Osteoblast (primary cell): ENCODE measurements at places on chromosomes 11 and 22.

GRCh38 chr11:57896361-57897145 is 127.1 kb upstream of the OR9Q1 start:
- no peak for DNase-seq

GRCh38 chr11:75236062-75236461 is 4.5 kb upstream of the TPBGL start:
- peak; percentile 82 for DNase-seq

DNA sequence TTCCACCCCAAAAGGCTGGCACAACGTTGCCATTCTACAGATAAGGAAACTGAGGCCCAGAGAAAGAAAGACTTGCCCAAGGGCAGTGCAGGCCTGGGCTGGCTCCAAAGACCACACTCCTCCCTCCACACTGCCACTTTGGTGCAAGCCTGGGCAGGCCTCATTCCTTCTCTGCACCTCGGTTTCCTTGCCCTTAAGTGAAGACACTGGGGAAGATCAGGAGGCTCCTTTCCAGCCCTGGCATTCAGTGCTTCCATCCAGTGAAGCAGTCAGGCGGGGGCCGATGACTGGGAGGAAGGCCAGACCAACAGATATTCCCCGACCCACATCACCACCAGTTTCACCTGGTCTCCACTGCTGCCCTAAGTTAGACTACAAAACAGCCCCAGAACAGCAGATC is 18.3 kb upstream of the TCF20 start:
- DNase-seq: peak; percentile 27

DNA sequence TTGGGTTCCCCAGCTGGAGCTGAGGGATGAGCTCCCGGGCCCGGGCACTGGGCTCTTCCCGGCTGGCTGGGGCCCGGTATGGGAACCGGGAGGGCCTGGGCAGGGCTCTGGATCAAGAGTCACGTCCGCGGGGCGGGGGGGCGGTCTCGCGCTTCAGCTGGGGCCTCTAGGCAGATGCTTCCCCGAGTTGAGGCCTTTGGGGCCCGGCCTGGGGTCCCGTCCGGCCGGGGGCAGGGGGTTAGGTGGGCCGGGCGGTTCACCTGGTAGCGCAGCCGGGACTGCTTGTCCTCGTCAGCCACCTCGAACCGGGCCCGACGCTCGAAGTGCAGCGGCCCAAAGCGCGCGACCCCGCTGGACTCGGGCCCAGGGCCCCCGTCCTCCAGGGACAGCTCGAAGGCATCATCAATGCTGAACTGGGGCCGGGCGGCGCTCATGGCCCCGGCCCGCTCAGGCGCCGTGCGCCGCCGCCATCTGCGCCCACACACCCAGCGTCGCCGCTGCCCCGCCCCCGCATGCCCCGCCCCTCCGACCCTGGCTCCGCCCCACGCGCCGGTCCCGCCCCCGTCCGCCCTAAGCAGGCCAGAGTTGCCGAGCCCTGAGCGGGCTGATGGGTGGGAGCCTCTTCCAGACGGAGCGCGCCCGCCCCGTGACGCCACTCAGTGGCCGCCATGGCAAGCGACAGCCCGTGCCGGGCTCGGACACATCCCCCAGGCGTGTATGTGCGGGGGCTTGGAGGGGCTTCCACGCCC is at the start of gene TMEM134:
Gene TMEM134 (minus strand): TSS at position 493 of the 749 bp plus-strand sequence. CDS start 59 bp downstream, at position 434.
- DNase-seq: peak; percentile 99

- no peak for DNase-seq
These were observed 100.2 kb downstream of the TBC1D22A start for GRCh38 chr22:46862418-46863324.

GRCh38 chr11:86719781-86720463 is 47.5 kb upstream of the ME3 start:
- DNase-seq: peak; percentile 81

DNA sequence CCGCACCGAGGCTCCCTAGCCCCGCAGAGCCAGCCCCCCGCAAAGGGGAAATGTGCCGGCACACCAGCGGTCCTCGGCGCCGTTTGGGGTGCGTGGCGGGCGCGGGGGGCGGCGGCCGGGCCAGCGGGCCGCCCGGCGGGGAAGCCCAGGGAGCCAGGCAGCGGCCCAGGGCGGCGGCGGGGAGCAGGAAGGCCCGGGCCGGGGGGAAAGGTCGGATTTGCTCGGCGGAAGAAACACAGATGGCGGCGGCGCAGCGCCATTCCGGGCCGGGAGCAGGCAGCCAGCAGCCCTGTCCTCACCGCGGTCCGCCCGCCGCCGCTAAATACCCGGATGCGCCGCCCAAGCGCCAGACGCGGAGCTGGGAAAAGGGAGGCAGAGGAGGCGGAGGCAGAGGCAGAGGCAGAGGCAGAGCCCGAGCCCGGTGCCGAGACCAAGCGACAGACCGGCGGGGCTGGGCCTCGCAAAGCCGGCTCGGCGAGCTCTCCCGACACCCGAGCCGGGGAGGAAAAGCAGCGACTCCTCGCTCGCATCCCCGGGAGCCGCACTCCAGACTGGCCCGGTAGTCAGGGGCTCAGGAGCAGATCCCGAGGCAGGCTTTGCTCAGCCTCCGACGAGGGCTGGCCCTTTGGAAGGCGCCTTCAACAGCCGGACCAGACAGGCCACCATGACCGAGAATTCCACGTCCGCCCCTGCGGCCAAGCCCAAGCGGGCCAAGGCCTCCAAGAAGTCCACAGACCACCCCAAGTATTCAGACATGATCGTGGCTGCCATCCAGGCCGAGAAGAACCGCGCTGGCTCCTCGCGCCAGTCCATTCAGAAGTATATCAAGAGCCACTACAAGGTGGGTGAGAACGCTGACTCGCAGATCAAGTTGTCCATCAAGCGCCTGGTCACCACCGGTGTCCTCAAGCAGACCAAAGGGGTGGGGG is 2.6 kb upstream of the GCAT start:
- peak; percentile 97 for DNase-seq

DNA sequence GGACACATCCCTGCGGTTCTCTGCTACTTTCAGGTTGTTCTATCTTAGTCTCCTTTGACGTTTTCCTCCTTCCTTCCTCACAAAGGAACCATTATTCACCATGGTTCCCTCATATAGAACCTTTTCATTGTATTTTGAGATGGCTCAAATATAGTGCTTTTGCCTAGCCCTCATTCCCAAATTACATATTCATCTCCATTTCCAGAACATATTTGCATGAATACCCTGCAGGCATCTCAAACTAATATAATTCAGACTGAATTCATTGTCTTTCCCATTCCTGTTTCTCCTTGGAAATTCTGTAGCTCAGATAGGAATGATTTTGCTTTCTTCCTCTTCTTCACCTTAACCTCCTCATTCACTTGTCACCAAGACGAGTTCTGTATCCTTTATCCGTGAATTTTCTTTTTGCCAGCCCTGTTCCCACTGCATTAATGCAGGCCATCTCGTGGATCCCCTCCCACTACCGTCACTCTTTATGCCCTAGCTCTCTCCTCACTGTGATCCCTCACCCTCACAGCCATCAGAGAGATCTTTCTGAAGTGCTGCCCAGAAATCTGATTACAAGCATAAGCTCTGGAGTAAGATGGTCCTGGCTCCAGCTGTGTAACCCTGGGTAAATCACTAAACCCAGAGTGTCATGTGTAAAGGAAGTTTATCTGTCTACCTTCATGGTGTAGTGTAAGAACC is 23.3 kb downstream of the PIWIL4 start:
- DNase-seq: no peak

DNA sequence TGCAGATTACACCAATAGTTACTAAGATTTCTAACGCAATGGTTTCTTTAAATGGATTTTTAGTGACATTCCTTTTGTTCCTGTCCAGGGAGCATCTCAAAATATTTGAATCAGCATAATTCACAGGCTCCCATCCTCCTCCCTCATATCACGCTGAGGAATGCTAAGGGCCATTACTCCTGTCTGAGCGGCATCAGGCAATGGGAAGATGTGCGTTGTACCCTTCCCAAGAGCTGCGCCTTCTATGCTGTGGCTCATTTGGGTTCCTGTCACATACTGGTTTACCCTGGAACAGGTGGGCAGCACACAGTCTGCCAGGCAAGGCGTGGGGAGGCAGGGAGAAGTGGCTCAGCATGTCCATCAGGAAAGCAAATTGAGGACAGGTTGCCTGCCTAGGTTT is 121.9 kb downstream of the DBX1 start:
- no peak for DNase-seq

- DNase-seq: no peak
These were observed 34.2 kb upstream of the PLET1 start for GRCh38 chr11:112294688-112295340.

- DNase-seq: peak; percentile 99
These were observed 874 bp downstream of the ZFTA start for GRCh38 chr11:63767565-63768236.

GRCh38 chr22:48301908-48302307 is 1525.8 kb downstream of the BRD1 start:
- no peak for DNase-seq

GRCh38 chr11:67302571-67303131 is 679 bp upstream of the SSH3 start:
- peak; percentile 58 for DNase-seq

DNA sequence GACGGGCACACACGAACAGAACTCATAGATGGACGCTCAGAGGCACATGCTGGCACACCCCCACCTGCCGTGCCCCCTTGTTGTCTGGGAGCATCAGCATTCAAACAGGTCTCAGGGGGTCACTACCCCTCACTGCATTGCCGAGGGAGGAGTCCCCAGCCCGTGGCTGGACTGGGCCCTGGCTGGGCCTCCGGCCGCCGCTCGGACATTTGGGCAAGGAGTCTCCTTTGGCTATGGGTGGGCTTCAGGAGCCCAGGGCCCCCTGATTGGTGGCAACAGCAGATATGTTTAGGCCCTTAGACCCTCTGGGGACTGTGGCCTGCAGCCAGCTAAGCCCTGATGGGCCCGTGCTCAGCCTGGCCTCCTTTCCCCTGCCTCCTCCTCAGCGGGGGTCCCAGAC is 41.9 kb downstream of the FLRT1 start:
- DNase-seq: no peak

- DNase-seq: peak; percentile 65
These were observed 283.0 kb downstream of the DDX10 start for GRCh38 chr11:108947654-108948570.

- peak; percentile 29 for DNase-seq
These were observed 9.1 kb downstream of the TRPT1 start for GRCh38 chr11:64216879-64217278.

- no peak for DNase-seq
These were observed 206.9 kb downstream of the ADAMTS15 start for GRCh38 chr11:130655300-130655699.

- DNase-seq: peak; percentile 80
These were observed 65.8 kb downstream of the SLC22A12 start for GRCh38 chr11:64656862-64657261.

- DNase-seq: peak; percentile 72
These were observed 1.0 kb downstream of the VSIG10L2 start for GRCh38 chr11:125946712-125947418.

GRCh38 chr22:28581016-28581415 is 98.6 kb downstream of the TTC28 start:
- DNase-seq: no peak

GRCh38 chr11:120698918-120699317 is 187.4 kb downstream of the GRIK4 start:
- DNase-seq: no peak

GRCh38 chr11:42925916-42926315 is 385.9 kb upstream of the API5 start:
- no peak for DNase-seq

DNA sequence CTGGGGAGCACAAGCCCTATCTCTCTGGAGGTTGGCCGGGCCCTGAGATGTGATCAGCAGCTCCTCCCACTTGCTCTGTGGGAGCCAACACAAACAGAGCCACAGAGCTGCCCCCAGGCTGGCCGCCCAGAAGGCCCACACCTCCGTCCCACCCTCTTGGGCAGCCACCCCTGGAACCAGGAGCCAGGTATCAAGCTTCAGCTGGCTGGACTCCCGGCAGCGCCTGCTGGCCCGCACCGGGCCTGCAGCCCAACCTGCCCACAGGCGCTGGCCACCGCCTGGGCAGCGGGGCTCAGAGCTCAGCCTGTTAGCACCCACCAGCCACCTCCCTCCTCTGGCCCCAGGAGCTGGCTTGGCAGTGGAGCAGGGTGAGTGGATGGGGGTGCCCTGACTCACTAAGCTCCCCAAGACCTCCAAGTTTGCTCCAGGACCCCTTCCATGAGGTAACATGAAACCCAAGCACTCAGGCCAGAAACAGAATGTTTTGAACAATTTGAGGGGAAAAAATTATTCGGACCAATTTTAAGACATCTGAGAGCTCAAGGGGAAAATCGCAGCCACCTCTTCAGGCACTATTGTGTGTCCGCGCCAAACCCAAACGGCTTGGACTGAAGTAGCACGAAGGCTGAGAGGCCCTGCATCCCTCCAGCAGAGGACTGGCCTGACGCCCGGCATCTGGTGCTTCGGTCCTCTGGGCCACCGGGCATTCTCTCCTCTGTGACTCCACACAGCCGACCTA is 450.8 kb downstream of the SOX6 start:
- DNase-seq: no peak

- DNase-seq: no peak
These were observed 539.7 kb downstream of the INSC start for GRCh38 chr11:15654451-15654850.

DNA sequence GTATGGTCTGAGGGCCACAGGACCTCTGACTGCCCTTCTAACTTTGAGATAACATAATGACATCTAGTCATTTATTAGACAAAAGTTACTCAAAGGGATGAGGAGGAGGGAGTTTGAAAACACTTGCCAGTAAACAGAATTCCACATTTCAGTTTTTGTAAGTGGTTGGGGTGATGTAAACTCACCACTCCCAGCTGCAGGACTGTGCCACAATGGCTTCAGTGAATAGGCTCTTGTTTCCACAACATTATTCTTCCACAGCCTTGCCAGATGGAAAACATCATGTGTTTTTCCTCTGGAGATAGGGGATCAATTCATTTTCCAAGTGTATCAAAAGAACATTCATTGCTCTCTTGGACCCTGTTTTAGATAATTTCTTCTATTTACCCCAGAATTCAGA is 147.2 kb upstream of the BDNF start:
- no peak for DNase-seq

- no peak for DNase-seq
These were observed 54.2 kb upstream of the TTLL12 start for GRCh38 chr22:43241138-43241597.

DNA sequence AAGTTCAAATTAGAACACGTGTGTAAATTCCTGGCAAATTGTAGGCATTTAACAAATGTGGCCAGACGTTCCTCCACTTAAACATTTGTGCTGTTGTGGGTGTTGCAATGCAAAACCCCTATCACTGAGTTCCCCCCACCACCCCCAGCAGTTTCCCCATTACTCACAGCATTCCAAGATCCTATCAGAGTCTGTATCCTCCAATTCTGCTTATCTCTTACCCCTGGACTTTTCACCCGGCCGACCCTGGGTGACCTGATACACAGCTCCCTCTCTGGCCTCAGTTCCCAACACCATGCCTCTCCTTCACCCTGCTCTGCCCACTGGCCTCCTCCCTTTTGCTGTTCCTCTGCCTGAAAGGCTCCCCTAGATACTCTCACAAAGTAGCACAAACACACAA is 31.4 kb upstream of the AQP11 start:
- DNase-seq: peak; percentile 45

GRCh38 chr11:73376160-73376802 is at the start of gene RELT:
Gene RELT (plus strand): TSS chr11:73376399. CDS start chr11:73389137, 12,738 bp downstream.
- DNase-seq: peak; percentile 100

DNA sequence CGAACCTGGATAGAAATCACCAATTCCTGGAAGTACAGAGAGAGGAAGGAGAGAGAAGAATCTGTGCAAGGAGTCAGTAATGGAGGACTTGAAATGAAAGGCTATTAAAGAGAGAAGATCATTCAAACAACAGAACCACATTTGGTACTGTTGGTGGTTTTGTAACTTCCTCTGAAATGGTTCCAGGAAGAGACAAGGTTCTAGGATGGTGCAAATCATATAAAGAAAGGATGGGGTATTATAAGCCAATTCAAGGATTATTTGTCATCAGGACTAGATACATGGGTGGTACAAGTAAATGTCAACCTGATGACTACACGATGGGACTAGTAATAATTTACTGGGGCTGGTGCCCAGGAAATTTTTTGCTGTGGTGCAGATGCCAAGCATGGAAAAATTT is 28.9 kb upstream of the TMA7B start:
- DNase-seq: no peak
